Activated gamma-delta T cell treated with anti-CD3 and anti-CD28 coated beads, Interleukin-2, amount 50 U/mL, for 16 hours (primary cell): ENCODE measurements at places on chromosomes 5 and 9.

DNA sequence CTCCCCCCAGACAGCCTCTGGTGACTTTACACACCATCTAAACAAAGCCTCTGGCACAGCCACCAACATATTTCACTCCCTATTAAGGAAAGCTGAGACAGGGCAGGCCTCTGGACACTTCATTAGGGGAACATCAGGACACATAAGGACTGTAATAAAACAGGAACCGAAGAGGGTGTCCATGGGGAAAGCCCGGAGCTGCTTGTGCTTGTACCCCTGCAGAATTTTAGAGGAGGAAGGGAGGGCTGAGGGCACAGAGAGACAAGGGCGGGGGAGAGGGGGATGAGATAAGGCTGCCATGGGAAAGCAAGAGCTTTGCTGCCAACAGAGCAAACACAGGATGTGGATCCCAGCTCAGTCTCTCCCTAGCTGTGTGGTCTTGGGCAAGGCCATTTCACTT, 138.4 kb downstream of the ASTN2 start:
- no peak for DNase-seq

- DNase-seq, result no peak
Observed at GRCh38 chr5:139243425-139243970, 45.3 kb upstream of the SIL1 start.

DNA sequence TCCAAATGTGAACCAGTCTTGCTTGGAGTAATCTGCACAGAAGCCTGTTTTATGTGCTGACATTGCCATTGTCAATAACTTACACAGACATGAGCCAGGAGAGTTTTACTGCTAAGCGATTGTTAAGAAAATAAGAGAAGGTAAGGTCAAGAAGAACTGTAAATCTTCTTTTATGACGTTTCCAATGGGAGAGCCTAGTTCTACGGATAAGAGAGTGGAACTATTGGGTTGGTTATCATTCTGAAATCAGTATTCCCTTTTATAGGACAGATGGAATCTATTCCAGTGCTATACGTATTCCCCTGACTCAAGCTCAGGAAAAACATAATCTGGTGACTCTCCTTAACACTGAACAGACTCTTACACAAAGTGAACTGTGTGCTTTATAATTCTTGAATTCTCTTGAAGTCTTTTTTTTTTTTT, 137.9 kb upstream of the OTULINL start:
- no peak for DNase-seq

DNA sequence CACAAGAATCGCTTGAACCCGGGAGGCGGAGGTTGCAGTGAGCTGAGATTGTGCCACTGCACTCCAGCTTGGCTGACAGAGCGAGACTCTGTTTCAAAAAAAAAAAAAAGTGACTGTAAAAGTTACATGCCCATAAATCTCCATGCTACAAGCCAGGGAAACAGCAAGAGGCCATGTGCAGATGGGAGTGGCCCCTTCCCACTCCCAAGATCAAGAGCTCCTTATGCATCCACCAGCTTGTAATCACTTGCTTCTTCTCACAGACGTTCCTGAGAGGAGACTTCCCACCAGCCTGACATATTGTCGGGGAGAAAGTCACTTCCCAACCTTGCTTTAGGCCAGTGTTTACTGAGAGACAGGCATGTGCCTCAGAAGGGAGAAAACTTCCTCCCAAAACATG, 45.6 kb upstream of the N4BP3 start:
- DNase-seq, result no peak
